ENCODE measurements at places on chromosomes 16 and 17.

- no peak for DNase-seq
Observed at GRCh38 chr16:30892670-30893416, 1.0 kb downstream of the BCL7C start.

DNA sequence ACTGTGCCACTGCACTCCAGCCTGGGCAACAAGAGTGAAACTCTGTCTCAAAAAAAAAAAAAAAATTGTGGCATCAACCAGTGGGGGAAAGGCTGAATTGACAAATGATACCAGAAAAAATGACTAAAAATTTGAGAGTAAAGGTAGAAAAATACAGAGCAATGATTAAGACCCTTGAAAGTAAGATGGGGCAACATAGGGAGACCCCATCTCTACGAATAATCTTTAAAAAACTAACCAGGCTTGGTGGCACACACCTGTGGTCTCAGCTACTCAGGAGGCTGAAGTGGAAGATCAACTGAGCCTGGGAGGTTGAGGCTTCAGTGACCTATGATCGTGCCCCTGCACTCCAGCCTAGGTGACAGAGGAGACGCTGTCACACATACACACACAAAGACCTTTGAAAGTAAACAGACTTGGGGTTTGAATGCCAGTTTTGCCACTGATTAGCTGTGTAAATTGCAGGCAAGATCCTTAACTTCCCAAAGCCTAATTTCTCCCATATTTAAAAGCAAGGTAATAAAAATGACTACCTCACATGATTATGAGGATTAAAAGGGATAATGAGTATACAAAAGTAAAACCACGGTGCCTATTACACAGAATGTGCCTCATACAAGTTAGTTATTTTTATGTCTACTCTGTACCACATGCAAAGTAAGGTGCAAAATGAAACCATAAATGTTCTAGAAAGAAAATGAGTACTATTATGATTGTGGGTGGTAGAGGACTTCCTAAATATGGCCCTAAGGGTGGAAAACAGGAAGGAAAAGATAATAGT lies 21.7 kb upstream of the PAFAH1B1 start:
- no peak for DNase-seq

DNA sequence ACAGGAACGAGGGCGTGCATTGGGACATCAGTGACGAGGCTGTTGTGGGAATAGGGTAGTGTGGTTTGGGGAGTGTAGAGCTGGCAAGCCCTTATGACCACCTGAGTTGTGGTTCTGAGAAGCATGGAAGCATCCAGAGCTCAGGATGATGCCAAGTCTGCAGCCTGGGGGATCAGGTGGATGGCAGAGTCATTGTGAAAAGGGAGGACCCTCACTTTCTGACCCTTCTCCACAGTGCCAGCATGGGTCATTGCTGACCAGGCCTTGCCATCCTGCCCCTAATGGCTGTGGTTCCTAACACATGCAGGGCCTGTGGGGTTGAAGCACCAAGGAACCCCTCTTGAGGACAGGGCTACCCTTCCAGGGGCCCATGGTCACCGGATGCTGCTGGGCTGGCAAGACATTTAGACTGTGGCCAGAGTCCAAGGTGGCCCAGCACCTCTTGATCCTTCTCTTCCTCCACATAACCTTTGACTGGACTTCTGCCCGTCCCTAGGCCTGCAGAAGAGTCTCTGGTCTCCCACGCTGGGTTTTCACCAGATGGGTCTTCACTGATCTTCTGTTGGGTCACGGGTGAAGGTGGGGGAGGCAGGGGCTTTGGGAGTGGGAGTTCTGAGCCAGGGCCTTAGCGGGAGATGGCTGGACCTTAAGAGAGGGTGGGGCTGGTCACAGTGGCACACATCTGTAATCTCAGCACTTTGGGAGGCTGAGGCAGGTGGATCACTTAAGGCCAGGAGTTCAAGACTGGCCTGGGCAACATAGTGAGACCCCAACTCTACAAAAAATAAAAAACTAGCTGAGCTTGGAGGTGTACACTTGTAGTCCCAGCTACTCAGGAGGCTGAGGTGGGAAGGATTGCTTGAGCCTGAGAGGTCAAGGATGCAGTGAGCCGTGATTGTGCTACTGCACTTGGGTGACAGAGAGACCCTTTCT lies 2.0 kb upstream of the PLA2G15 start:
- DNase-seq = no peak

GRCh38 chr16:73321853-73322252 lies 273.9 kb upstream of the ZFHX3 start:
- no peak for DNase-seq

GRCh38 chr17:80703142-80703478 lies 158.5 kb downstream of the RPTOR start:
- no peak for DNase-seq

DNA sequence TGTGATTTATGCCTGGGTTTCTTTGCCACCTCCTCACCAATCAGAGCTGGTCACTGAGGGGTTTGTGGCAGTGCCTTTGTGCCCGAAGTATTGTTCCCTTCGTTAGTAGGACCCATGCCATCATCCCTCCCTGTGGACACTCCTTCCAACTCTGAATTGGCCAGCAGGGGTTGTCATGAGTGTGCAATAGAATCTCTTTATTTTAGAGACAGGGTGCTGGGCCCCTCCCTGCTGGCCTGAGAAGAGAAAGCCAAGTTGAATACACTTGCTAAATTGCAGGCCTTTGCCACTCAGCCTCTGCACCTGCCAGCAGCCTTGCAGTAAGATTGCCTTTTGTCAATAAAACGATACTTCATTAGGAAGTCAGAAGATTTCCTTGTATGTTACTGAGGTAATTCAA lies 40.7 kb upstream of the SLC12A3 start:
- DNase-seq = no peak

Data from esophagus squamous epithelium (tissue), 5 donors.